ENCODE measurements at places on chromosomes 6 and 20.

- peaks cover 100% of the 10 kb centered on the region for H3K27me3 ChIP-seq
- H3K4me3 ChIP-seq, result peak overlapping the region; percentile 7
- H3K27ac ChIP-seq, result no peak overlapping the region
- no peaks in the 10 kb centered on the region for H3K36me3 ChIP-seq
Measured at GRCh38 chr6:1381481-1382330, 7.7 kb upstream of the FOXF2 start.

DNA sequence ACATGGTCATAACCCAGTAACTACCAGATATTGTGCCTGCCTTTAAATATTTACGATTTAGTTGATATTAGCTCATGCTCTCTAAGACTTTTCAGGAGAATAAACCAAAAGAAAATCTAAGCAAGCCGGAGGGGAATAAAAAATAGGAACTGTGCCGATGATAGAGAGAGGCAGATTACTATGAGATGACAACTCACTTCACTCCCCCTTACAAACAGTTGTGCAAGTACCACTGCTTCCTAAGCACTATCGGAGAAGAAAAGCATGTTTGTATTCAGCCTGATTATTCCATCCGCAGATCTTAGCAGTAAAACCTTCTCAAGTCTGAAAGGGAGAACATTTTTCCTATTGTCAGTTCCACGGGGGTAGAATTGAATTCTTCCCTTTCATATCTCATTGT, 294.4 kb downstream of the KCNQ5 start:
- no peaks in the 10 kb centered on the region for H3K4me1 ChIP-seq
- no peak for DNase-seq
- H3K27ac ChIP-seq, result no peak overlapping the region
- no peak overlapping the region for H3K4me3 ChIP-seq
- H3K36me3 ChIP-seq, result no peaks in the 10 kb centered on the region

- no peaks in the 10 kb centered on the region for H3K36me3 ChIP-seq
- no peak for DNase-seq
- H3K27me3 ChIP-seq, result peaks cover under 1% of the 10 kb centered on the region
- no peak overlapping the region for H3K4me3 ChIP-seq
Measured at GRCh38 chr6:36345681-36346466, 9.2 kb upstream of the BNIP5 start.

DNA sequence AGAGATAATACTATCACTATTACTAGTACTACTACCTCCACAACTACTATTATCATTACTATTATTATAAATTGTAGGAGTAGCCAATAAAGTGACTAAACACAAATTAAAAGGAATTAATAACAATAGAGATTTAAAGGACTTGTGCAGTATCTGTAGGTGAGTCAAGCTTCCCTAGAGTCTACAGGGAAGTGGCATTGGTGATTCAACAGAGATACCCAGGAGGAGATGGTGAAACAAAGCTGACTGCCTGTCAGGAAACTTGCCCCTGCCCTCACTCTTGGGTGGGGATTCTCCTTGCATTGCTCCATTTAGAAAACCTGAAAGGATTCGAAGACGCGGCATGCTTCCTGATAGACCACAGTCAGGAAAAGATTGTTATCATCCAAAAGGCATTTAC, 23.3 kb upstream of the BCLAF1 start:
- no peak overlapping the region for H3K4me3 ChIP-seq
- no peaks in the 10 kb centered on the region for H3K27me3 ChIP-seq
- no peaks in the 10 kb centered on the region for H3K36me3 ChIP-seq
- no peak for DNase-seq
- no peaks in the 10 kb centered on the region for H3K4me1 ChIP-seq
- H3K27ac ChIP-seq, result no peak overlapping the region

DNA sequence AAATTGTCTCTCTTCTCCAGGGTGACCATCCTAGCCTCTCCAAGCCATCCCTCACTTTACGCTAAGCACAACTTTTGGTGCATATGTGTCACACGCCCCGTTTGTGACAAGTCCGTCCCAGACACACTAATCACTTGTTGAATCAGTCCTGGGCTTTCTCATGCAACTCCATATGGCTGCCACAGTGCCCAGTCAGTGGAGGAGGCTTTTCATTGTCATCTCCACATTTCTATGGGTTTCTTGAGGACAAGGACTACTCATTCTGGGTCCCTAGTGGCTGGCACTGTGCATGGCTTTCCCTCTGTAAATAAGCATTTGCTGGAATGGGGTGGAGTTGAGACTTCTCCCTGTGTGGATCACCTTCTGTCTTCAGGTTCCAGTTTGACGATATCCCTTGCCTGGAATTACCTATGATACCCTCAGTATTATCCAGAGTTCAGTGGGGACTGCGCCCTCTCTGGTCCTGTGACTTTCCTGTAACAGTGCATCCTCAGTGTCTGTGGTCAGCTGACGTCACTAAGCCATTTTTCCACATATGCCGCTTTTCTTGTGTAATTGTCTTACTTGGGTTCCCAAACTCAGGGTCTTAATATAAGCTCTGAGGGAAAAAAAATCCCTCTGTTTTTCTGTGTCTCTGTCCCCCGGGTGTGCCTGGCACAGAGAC, 59.8 kb upstream of the MYL9 start:
- H3K27me3 ChIP-seq, result no peaks in the 10 kb centered on the region
- H3K4me1 ChIP-seq, result peaks cover 17% of the 10 kb centered on the region

DNA sequence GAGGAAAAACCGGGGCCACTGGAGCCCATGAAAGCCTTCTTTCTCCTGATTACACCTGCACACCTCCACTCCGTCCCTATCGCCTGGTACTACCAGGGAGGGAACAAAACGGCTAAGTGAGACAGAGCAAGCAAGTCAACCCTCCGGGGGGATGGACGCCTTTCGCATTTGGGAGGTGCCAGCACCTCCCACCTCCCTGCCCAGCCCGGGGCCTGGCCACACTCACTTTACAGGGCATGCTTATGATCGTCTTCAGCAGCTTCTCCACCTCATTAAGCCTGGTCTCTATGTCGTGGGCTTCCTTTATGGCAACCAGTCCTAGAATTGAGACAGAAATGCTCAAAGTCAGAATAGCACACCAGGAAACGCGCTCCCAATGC, 13.7 kb downstream of the PXDC1 start:
- H3K27me3 ChIP-seq, result no peaks in the 10 kb centered on the region
- H3K27ac ChIP-seq, result no peak overlapping the region
- H3K4me1 ChIP-seq, result peaks cover 10% of the 10 kb centered on the region
- H3K4me3 ChIP-seq, result no peak overlapping the region
- DNase-seq, result no peak

DNA sequence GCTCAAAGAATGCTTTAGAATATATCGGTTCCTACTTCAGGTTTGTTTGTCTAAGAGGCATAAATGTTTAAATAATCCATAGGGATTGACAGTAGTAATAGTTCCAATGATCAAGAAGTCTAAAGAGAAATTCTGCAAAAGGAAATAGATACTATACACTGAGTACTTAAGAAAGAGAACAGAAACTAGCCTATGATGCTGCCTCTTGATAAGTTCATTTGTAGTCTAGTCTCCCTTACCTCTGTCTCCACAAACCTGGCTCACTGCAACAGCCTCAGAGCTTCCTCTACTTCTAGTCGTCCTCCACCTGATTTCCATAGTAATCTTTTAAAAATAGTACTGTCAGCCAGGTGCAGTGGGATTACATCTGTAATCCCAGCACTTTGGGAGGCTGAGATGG, 511.8 kb downstream of the LMBRD1 start:
- no peak for DNase-seq
- H3K4me3 ChIP-seq, result no peak overlapping the region

GRCh38 chr6:151284012-151284411, 44.2 kb downstream of the AKAP12 start:
- no peaks in the 10 kb centered on the region for H3K4me1 ChIP-seq
- H3K27ac ChIP-seq, result no peak overlapping the region
- no peaks in the 10 kb centered on the region for H3K27me3 ChIP-seq
- no peaks in the 10 kb centered on the region for H3K36me3 ChIP-seq
- no peak for DNase-seq

- H3K4me3 ChIP-seq, result peak overlapping the region; percentile 51
- H3K27ac ChIP-seq, result peak overlapping the region; percentile 38
- H3K4me1 ChIP-seq, result peaks cover 17% of the 10 kb centered on the region
- no peaks in the 10 kb centered on the region for H3K27me3 ChIP-seq
Measured at GRCh38 chr6:14211562-14211942, 94.0 kb downstream of the CD83 start.

DNA sequence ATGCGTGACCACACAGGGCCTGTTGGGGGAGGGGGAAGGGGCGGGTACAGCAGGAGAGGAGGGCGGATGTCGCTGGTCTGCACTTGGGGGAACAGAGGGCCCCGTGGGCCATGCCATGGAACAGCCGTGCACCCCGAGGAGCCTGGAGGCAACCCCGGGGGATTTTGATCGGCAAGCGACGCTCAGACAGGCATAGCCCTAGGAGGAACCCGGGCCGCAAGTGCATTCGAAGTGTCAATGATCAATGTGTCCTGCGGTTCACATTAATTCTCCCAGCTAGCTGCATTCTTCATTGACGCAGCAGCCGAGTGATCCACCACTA, 772.8 kb upstream of the DEFB115 start:
- peak; percentile 75 for DNase-seq
- H3K36me3 ChIP-seq, result no peaks in the 10 kb centered on the region
- no peaks in the 10 kb centered on the region for H3K4me1 ChIP-seq
- no peak overlapping the region for H3K4me3 ChIP-seq
- H3K27ac ChIP-seq, result no peak overlapping the region
- no peaks in the 10 kb centered on the region for H3K27me3 ChIP-seq

DNA sequence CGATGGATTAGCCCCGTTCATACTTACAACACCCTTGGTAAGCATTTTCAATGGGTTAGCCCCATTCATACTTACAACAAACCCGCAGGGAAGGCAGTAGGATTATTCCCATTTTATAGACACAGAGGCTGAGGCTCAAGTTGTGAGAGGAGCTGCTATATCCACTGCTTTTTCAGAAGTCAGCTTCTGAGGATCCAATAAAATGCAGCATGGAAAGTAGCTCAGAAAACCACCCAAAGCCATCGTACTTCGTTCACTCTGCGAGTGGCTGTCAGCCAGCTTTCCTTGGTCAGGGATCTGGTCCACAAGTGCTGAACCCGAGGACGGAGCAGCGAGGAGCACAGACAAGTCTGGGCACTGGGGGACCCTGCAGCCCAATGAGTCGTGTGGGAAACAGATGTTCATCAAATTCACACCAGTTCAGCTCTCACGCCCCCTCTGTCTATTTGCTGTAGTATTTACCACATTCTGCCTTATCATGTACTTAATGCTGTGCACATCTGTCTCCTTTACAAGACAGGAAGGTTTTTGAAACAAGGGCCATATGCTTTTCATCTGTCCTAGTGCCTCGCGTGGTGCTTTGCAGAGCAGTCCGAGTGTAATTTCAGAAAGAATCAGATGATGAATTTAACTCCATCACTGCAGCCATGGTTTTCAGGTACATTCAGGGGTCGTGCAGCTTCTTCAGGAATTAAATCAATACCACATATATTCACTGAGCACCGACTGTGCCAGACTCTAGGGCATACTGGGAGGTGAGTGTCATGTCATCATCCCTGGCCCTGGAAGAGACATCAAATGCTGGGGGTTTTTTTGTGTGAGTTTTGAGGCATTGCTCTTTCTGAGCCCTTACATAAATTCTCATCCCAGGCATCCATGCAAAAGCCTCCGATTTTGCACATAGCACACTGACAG, 256.9 kb downstream of the CDH26 start:
- H3K27ac ChIP-seq, result no peak overlapping the region
- H3K27me3 ChIP-seq, result peaks cover 30% of the 10 kb centered on the region
- no peak overlapping the region for H3K4me3 ChIP-seq
- no peaks in the 10 kb centered on the region for H3K36me3 ChIP-seq

- H3K36me3 ChIP-seq, result no peaks in the 10 kb centered on the region
- no peaks in the 10 kb centered on the region for H3K4me1 ChIP-seq
- no peaks in the 10 kb centered on the region for H3K27me3 ChIP-seq
- no peak overlapping the region for H3K4me3 ChIP-seq
- no peak overlapping the region for H3K27ac ChIP-seq
Measured at GRCh38 chr6:54260025-54260424, 48.2 kb upstream of the TINAG start.

- peak overlapping the region; percentile 42 for H3K27ac ChIP-seq
- no peaks in the 10 kb centered on the region for H3K27me3 ChIP-seq
- H3K4me3 ChIP-seq, result no peak overlapping the region
- DNase-seq, result peak; percentile 74
- H3K4me1 ChIP-seq, result peaks cover 8% of the 10 kb centered on the region
- no peaks in the 10 kb centered on the region for H3K36me3 ChIP-seq
Measured at GRCh38 chr6:66896415-66896814, 1189.4 kb upstream of the EYS start.

DNA sequence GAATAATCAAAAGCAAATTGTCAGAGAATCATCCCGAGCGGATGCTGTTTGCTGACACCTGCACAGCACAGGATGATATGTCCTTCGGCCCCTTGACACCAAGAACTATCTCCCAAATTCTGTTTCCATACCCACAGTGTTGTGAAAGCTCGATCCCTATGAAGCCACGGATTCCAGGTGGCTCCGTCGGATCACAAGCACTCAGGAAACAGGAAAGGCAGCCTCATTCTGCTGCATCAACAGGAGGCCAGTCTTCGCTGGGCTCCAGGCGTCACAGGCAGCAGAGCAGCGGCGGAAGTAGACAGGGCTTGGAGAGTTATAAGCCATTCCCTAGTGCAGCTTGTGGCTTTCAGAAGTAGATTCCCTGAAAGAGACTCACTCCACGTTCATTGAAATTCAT, 342.3 kb downstream of the C6orf118 start:
- no peaks in the 10 kb centered on the region for H3K36me3 ChIP-seq
- H3K27me3 ChIP-seq, result no peaks in the 10 kb centered on the region
- no peaks in the 10 kb centered on the region for H3K4me1 ChIP-seq
- DNase-seq, result no peak
- no peak overlapping the region for H3K4me3 ChIP-seq

- no peaks in the 10 kb centered on the region for H3K27me3 ChIP-seq
- H3K4me3 ChIP-seq, result peak overlapping the region; percentile 48
- peaks cover 42% of the 10 kb centered on the region for H3K36me3 ChIP-seq
- H3K4me1 ChIP-seq, result peaks cover 36% of the 10 kb centered on the region
- DNase-seq, result no peak
Measured at GRCh38 chr20:59940956-59941294, 736 bp downstream of the FAM217B start.

- peaks cover 13% of the 10 kb centered on the region for H3K4me1 ChIP-seq
- H3K27me3 ChIP-seq, result no peaks in the 10 kb centered on the region
Measured at GRCh38 chr6:125586074-125586473, 163.4 kb upstream of the HEY2 start.

GRCh38 chr6:39366931-39367618, 44.6 kb upstream of the KCNK16 start:
- no peaks in the 10 kb centered on the region for H3K27me3 ChIP-seq
- no peak overlapping the region for H3K27ac ChIP-seq
- no peaks in the 10 kb centered on the region for H3K4me1 ChIP-seq
- H3K36me3 ChIP-seq, result no peaks in the 10 kb centered on the region
- DNase-seq, result no peak

GRCh38 chr6:146336191-146336590, 207.4 kb upstream of the RAB32 start:
- H3K27me3 ChIP-seq, result no peaks in the 10 kb centered on the region
- no peak overlapping the region for H3K4me3 ChIP-seq
- H3K27ac ChIP-seq, result no peak overlapping the region
- peaks cover 6% of the 10 kb centered on the region for H3K4me1 ChIP-seq

GRCh38 chr6:2674857-2675256, 75.9 kb downstream of the MYLK4 start:
- H3K27me3 ChIP-seq, result no peaks in the 10 kb centered on the region
- H3K36me3 ChIP-seq, result no peaks in the 10 kb centered on the region
- H3K4me3 ChIP-seq, result no peak overlapping the region
- H3K4me1 ChIP-seq, result no peaks in the 10 kb centered on the region
- DNase-seq, result no peak
- no peak overlapping the region for H3K27ac ChIP-seq

- no peaks in the 10 kb centered on the region for H3K36me3 ChIP-seq
- H3K4me1 ChIP-seq, result peaks cover 23% of the 10 kb centered on the region
- H3K27me3 ChIP-seq, result no peaks in the 10 kb centered on the region
- peak overlapping the region; percentile 80 for H3K27ac ChIP-seq
Measured at GRCh38 chr6:26187981-26188635, 100.9 kb downstream of the HFE start.
